ENCODE measurements at places on chromosomes 1 and 21.

DNA sequence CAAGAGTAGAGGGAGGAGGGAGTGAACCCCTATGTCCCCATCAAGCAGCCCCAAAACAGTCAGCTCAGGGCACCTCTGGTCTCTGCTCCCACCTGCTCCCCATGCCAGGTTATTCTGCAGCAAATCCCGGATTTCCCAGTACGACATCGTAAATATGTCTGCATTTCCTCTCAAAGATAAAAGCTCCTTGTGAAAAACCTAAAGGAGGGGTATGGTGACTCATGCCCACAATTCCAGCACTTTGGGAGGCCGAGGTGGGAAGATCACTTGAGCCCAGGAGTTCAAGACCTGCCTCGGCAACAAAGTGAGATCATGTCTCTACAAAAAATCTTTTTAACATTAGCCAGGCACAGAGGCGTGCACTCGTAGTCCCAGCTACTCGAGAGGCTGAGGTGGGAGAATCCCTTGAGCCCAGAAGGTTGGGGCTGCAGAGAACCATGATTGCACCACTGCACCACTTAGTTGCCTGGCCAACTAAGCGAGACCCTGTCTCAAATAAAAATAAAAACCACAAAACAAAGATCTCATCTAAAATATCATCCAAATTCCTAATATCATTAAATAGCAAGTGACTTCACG, 7.1 kb downstream of the ACOT7 start:
- no peak for DNase-seq

DNA sequence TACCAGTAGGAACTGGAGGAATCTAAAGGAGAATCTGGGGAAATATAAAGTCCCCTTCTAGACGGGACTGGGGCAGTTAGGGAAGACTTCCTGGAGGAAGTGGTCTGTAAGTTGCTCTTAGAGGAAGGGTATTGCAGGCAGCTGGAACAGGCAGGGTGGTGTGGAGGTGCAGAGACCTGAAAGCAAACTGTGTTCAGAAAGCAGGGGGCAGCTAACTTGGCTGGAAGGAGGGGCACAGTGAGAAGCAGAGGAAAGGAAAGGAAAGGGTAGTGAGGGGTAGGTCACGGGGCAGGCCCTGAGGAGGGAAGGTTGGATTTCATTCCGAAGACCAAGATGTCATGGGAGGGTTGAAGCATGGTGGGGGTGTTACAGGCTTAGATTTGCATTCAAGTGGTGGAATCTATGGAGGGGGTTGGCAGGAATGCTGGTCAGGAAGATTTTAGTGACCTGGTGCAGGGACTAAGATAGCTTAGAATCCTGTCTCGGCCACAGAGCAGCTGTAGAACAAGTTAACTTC, 240.7 kb downstream of the FOXD2 start:
- DNase-seq: no peak

DNA sequence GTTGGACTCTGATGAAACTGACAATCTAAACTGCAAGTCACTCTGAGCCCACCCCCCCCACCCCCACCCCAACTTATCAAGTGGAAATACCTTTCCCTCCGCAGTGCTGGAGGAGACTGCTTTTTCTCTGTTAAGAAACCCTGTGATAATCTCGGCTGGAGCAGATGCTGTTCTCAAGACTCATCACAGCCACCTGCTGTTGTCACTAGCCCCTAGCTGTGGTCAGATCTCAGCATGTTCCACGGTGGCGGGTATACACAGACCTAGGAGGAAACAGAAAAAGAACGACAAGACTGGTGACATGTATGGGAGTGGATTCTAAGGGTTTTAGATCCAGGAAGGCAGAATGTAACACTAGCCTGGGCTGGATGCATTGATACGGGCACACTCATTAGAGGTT, 2.3 kb downstream of the ACTL8 start:
- DNase-seq: no peak

DNA sequence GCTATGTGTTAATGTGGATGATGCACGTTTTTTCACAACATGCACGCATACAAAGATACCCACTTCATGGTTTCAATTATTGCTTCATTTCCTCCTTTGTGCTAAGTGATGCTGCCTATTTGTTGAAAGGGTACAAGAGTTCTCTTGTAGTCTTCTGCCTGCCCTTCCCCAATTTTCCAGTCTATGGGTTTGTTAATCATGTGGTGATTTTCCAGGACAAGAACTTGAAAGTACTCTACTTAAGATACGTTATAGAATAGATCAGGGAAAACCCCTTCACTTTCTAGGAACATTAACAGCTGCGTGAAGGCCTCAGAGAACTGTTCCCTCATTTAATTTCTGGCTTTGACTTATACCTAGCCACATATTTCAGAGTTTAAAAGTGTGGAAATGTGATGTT, 52.1 kb upstream of the SLC44A3 start:
- no peak for DNase-seq

- DNase-seq: no peak
Measured at GRCh38 chr1:229108598-229109201, 162.2 kb upstream of the RAB4A start.

DNA sequence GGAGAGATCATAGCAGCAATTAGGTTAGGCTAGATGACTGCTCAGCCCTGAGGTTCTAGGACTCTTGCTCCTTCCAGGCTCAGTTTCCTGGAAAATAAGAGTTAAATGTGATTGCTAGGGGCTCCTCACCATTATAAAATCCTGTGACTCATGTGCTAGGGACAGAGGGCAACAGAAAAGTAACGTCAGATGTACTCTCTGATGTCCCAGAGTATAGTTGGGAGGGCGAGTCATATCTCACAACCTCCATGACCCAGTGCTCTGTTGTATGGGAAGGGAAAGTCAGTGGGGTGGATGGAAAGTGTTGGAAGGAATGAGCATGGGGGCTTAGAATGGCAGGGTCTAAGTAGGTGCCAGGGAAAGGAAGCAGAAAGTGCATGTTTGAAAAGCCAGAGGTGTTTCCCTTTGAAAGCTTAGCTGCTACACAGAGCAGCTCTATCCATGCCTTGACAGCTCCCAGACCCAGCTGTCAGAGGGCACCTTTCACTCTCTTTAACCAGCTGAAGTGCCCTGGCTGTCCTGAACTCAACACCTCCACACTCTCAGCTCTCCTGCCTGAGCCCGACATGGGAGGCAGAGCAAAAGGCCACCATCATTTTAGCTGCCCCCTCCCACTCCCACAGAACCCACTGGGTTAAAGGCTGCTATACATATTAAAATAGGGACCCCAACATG, 11.6 kb downstream of the GJA5 start:
- DNase-seq: no peak

DNA sequence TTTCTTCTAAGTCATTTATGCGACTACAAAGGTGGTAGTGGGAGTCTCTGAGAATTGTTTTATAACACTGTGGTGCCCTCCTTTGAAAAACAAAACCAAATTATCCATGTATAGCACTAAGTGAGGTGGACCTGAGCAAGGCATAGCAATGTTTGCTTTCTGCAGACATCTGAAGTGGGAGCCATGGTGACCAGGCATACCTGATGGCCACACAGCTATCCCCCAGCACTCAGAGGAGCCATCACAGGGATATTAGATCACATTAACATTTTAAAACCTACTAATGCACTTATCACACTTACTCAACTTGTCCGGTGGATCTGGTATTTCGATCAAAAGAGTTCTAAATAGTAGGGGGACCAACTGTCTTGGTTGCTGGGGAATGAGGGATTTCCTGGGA, 24.8 kb upstream of the AVPR1B start:
- DNase-seq: no peak

DNA sequence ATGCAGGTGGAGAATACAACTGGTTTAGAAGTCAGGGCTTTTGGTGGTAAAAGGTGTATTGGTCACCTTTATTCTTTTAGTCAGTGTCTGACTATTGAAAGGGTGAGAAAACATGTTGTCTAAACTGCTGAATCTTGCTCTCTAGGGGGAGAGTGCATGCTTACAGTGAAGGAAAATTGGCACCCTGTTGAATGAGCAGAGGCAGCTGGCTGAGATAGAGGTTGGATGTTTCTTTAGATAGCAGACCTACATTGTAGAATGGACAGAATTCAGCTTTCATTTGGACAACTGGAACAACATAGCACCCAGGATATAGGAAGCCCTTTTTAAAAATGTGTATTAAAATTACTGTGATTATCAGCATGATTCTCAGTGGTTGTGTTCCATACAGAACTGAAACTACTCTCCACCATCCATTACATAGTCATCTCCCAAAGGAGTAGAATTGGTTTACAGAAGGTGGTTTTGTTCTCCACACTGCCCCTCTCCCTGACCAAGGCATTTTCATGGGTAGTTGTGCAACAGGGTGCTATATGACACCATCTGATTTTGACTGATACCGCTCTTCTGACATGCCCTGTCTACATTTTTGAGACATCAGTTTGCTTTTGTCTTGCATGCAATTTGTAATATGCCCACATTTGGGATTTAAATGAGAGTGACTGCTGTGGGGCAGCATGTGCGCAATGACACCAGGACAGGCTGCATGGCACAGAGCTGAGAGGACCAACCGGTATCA, 16.2 kb downstream of the RHOU start:
- no peak for DNase-seq

GRCh38 chr1:53821380-53821779, 16.7 kb downstream of the NDC1 start:
- no peak for DNase-seq

DNA sequence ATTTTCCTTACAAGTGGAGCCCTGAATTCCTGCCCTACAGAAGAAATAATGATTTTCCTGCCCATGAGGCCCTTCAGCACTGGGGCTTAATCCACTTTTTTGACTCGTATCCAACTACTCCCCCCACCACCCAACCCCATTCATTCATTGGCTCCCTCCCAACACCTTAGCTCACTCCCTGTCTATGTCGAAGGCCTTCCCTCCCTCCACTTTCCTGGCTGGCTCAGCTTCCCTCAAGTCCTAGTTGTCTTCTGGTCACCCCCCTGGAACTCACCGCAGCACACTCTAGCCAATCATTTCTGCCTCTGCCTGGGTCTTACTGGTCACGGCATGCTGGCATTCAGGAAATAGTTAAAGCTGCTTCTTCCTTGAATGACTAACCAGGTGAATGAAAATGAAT, 118.9 kb downstream of the PGBD5 start:
- no peak for DNase-seq

GRCh38 chr1:108199201-108199691, 897 bp downstream of the SLC25A24 start:
- DNase-seq: no peak

DNA sequence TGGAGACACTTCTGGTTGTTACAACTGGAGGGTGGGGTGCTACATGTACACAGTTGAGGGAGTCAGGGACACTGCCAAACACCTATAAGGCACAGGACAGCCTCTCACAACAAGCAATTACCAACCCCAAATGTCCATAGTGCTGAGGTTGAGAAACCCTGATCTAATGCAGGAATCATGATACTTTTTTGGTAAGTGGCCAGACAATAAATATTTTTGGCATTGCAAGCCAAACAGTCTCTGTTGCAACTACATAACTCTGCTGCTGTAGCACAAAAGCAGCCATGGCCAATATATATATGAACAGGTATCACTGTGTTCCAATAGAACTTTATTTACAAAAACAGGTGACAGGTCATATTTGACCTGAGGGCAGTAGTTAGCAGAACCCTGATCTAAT, 177.5 kb downstream of the ASTN1 start:
- DNase-seq: no peak

GRCh38 chr1:169260478-169261151, 107.0 kb downstream of the NME7 start:
- no peak for DNase-seq

GRCh38 chr1:23452011-23452411, 27.5 kb upstream of the TCEA3 start:
- DNase-seq: no peak

DNA sequence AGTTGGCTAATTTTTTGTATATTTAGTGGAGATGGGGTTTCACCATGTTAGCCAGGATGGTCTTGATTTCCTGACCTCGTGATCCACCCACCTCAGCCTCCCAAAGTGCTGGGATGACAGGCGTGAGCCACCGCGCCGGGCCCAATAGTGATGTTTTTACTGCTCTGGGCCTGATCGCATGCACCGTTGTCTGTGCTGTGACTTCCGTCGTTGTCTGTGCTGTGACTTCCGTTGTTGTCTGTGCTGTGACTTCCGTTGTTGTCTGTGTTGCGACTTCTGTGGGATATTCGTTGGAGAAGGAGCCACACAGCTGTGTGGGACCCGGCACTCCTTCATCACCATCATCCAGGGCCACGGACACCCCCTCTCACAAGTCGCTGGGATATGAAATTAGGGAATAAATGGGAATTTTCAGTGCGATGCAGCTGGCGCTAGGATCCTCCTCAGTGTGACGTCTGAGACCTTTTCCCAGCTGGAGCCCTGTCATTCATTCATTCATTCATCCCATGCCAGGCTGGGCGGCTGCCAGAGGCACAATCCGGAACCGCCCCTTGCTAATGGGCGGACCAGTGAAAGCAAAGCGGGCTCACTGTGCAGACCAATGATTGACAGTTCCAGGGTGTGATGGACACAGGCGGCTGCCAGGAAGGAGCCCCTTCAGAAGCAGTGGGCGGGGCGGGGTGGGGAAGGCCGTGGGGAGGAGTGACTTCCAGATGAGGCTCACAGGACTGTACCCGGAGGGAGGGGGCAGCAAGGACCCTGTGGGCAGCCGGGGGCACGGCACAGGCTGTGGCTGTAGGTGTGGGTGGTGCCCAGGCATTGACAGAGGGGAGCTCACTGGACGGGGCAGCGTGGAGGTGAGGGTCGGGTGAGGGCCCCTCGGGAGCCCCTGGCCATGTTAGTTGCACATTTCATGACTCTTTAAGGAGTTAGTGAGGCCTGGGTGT, 48.9 kb downstream of the PRKCZ start:
- DNase-seq: no peak

DNA sequence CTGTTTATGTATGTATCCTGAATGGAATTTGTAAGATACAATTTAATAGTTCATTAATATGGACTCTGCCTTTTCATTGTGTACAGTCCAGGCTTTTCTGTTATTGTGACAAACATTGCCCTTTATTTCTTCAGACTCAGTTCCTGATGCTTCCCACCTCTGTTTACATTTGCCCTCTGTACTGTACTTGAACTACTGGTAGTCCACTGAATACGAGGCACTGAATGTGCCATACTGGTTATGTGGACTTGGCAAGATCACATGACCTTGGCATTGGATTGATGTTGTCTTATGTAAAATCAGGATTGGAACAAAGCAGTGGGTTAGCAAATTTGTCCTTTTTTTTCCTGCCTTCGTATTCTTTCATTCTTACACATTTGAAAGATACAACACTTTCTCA, 27.8 kb downstream of the RALGPS2 start:
- DNase-seq: no peak

GRCh38 chr1:15740924-15741850, 1.1 kb upstream of the TMEM82 start:
- DNase-seq: peak; percentile 77

GRCh38 chr1:24084050-24084449, 27.9 kb downstream of the MYOM3 start:
- no peak for DNase-seq

GRCh38 chr1:177413982-177414596, 243.3 kb downstream of the BRINP2 start:
- no peak for DNase-seq

Measured in activated T-cell treated with anti-CD3 and anti-CD28 coated beads, Interleukin-2, amount 50 U/mL, for 72 hours (primary cell).